ENCODE measurements at places on chromosomes 12 and 14.

GRCh38 chr12:14605401-14605989, 37.8 kb upstream of the PLBD1 start:
- no peak for DNase-seq

DNA sequence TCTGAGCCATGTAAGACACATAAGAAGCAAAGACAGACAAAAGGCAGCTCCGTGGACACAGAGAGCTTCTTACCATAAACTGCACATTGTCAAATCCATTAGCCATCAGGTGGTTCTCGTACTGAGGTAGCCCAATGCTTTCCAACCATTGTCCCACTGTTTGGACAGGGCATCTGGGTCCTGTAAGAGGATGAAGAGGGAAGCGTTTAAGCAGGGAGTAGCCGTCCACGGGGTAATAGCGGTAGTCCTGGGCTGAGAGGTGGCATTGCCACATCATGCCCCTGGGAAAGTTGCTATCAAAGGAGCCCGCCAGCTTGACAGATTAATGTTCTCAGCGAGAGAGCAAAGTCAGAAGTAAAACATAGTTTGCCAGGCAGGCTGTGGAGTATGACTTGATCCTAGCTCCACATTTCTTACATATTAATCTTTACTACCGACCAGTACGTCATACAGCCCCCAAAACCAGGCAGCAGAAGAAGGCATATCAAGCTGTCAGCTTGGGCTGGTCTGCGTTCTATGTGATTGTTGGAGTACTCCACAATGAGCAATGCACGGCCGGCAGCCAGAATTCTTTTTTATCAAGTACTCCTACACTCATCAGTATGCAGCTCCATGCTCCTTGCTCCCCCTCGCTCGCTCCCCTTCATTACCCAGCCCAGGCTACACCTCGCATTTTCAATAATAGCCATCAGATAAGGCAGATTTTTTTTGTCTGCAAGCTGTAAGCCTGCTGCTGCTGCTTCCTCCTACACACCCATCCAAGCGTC, 493.2 kb upstream of the GARIN6 start:
- no peak for DNase-seq

- DNase-seq = no peak
Measured at GRCh38 chr12:90622431-90622830, 332.5 kb downstream of the CCER1 start.

- DNase-seq = no peak
Measured at GRCh38 chr12:132544080-132544397, 54.1 kb downstream of the FBRSL1 start.

DNA sequence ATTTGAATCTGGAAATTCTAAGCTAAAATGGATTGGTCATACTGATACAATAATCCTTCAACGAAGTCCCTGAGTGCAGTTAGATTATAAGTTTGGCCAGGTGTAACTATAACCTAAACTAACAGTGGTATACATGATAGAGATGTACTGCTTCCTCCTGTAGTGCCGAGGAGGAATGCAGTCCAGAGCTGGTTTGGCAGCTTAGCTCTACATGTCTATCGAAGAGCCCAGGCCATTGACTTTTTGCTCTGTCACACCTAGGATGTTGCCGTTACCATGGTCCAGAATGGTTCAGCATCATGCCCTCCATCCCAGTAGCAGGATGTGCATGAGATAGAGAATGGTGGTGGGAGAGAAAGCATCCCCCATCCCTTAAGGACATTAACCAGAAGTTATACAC, 318.1 kb downstream of the ZFP36L1 start:
- DNase-seq = no peak

DNA sequence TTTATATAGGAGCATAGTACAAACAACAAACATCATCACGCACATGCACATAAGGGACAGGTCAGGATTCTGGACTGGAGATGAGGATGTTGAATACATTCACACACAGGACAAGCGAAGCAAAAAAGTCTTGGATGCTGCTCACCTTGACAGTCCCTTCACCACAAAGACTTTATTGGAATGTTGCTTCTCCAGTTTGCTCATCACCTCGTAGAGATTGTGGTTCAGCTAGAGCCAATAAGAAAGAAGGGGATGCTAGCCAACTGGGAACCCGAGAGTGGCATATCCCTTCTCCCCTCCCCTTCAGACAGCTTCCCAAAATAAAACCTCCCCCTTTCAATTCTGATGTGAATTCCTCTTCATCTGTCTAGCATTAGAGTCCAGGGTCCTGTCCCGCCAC, 25.4 kb upstream of the SMAGP start:
- DNase-seq = no peak
